ENCODE measurements at places on chromosomes 4 and X.

GRCh38 chr4:107183155-107183774 lies 147.2 kb upstream of the DKK2 start:
- DNase-seq: peak; percentile 38

- DNase-seq: no peak
Measured at GRCh38 chr4:33566649-33567048, 2677.7 kb downstream of the ARAP2 start.

DNA sequence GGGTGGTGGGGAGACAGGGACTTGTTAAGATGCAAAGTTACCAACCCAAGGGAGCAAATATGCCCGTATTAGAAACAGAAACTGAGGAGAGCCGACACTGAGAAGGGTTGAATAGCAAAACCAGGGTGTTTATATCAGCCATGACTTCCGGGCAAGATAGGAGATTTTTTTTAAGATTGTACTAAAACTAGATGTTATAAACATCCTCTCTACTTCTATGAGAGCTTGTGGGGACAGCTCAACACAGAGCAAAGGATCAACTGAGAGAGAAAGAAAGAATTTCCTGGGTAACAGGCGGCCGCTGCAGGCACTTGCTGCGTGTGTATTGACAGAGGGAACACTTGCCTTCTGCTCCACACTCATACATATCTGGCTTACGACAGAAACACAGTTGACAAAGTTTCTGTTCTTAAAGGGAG lies 49.1 kb upstream of the FBXW7 start:
- no peak for DNase-seq

- DNase-seq: no peak
Measured at GRCh38 chr4:15765910-15766697, 12.0 kb upstream of the CD38 start.

DNA sequence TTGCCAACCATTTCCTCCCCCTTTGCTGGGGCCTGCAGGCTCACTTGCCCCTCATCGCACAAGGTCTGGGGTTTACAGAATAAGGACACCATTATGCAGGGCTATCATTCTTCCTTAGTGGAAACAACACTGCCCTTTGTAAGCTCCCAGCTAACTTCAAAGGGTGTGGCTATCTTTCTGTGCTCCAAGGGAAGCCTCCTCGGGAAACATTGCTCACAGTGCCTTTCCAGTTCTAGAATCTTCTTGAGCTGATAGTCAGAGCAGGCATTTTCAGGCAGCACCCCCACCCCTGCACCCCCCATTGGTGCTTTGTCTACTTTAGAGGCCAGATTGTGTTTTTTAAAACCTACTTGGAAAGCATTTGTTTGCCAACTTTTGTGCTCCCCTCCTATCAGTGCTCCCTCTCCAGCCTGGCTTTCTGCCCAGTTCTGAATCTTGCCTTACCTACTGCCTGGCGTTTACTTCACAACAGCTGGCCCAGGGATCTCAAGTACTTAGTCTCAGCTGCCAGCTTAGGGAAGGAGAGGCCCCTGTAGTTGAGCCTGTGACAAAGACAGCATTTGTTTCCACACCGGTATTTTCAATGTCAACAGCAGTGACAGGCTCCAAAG lies 53.5 kb downstream of the PLAC1 start:
- DNase-seq: peak; percentile 9

DNA sequence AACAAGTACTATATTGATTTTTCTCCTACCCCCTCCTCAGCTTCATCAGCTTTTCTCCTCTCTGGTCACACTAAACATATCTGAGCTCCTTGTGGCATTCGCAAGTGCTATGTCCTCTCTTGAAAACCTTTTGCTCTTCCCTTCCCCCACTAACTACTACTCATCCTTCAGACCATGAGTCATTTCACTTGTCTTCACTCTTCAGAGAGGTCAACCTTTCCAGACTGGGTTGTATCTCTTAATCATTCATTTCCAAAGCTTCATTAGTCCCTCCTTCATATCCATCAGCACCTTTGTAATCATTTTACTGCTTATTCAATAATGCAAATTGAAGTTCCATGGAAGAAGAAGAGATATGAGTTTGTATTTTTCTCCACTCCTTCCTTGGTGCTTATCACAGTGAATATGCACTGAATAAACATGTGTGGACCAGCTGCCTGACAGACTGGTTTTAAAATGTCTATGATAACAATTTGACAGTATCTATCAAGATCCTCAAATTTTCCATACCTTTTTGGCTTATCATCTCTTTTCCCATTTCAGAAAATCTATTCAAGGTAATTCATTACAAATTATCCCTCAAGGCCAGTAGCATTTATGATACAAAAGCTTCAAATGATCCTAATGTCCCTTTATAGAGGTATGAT lies 28.4 kb downstream of the DDX60L start:
- no peak for DNase-seq

GRCh38 chrX:20421275-20421674 lies 154.6 kb upstream of the RPS6KA3 start:
- DNase-seq: no peak

- no peak for DNase-seq
Measured at GRCh38 chr4:6560416-6561172, 14.4 kb upstream of the MAN2B2 start.

DNA sequence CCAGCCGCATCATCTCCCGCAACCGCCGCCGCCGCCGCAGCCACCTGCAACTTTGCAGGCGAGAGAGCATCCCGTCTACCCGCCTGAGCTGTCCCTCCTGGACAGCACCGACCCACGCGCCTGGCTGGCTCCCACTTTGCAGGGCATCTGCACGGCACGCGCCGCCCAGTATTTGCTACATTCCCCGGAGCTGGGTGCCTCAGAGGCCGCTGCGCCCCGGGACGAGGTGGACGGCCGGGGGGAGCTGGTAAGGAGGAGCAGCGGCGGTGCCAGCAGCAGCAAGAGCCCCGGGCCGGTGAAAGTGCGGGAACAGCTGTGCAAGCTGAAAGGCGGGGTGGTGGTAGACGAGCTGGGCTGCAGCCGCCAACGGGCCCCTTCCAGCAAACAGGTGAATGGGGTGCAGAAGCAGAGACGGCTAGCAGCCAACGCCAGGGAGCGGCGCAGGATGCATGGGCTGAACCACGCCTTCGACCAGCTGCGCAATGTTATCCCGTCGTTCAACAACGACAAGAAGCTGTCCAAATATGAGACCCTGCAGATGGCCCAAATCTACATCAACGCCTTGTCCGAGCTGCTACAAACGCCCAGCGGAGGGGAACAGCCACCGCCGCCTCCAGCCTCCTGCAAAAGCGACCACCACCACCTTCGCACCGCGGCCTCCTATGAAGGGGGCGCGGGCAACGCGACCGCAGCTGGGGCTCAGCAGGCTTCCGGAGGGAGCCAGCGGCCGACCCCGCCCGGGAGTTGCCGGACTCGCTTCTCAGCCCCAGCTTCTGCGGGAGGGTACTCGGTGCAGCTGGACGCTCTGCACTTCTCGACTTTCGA lies 654 bp downstream of the ATOH1 start:
- no peak for DNase-seq

- no peak for DNase-seq
Measured at GRCh38 chrX:87515836-87516235, 1.8 kb upstream of the KLHL4 start.
